ENCODE measurements at places on chromosomes 2 and 18.

GRCh38 chr18:40957533-40958070, 997.4 kb upstream of the PIK3C3 start:
- no peak for DNase-seq

GRCh38 chr2:231926761-231927565, 767 bp upstream of the NPPC start:
- DNase-seq: no peak

- no peak for DNase-seq
Measured at GRCh38 chr18:6878556-6879297, 149.2 kb downstream of the ARHGAP28 start.

- DNase-seq: no peak
Measured at GRCh38 chr2:109591206-109591605, 22.6 kb downstream of the SEPTIN10 start.

DNA sequence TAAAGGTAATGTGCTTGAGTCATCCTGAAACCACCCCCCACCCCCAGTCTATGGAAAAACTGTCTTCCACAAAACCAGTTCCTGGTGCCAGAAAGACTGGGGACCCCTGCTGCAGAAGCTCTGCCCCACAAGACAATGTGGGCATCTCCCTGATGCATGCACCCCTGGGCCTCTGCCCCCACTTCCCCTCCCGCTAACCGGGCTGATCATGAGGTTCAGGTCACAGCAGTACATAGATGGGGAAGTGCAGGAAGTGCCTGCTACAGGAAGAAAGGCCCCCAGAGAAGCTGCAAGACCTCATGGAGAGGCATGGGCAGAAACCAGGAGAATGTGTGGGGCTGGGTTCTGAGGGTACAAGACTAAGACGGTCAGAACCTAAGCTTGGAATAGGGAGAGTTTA, 243.4 kb upstream of the ID2 start:
- DNase-seq: no peak

DNA sequence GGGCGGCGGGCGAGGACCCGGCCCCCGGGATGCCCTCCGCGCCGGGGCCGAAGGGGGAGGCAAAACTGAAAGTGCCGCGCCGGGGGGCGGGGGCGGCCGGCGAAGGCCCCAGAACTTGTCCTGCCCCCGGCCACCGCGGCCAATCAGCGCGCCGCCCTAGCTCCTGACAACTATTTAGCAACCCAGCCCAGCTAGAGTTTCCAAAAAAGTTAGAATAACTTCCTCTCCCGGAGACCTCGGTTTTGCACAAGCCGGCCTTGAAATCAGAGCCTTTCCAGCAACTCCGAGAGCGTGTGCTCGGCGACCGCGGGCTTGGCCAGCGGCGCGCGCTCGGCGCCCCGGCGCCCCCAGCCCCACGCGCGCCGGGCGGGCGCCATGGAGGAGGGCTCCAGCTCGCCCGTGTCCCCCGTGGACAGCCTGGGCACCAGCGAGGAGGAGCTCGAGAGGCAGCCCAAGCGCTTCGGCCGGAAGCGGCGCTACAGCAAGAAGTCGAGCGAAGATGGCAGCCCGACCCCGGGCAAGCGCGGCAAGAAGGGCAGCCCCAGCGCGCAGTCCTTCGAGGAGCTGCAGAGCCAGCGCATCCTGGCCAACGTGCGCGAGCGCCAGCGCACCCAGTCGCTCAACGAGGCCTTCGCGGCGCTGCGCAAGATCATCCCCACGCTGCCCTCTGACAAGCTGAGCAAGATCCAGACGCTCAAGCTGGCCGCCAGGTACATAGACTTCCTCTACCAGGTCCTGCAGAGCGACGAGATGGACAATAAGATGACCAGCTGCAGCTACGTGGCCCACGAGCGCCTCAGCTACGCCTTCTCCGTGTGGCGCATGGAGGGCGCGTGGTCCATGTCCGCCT, at the start of gene TWIST2:
Gene TWIST2, plus strand, starts transcription at position 245 of the 850 bp plus-strand sequence. Its CDS starts 131 bp downstream, at position 376.
- no peak for DNase-seq

DNA sequence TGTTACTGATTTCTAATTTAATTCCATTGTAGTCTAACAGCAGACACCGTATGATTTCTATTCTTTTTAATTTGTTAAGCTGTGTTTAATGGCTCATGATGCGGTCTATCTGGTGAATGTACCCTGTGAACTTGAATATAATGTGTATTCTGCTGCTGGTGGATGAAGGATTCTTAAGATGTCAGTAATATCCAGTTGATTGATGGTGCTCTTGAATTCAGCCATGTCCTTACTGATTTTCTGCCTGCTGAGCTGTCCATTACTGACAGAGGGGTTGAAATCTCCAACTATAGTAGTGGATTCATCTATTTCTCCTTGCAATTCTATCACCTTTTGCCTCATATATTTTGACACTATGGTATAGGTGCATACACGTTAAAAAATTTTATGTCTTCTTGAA, 373.3 kb upstream of the RAB12 start:
- no peak for DNase-seq

- no peak for DNase-seq
Measured at GRCh38 chr2:197453914-197454398, 604 bp downstream of the COQ10B start.

DNA sequence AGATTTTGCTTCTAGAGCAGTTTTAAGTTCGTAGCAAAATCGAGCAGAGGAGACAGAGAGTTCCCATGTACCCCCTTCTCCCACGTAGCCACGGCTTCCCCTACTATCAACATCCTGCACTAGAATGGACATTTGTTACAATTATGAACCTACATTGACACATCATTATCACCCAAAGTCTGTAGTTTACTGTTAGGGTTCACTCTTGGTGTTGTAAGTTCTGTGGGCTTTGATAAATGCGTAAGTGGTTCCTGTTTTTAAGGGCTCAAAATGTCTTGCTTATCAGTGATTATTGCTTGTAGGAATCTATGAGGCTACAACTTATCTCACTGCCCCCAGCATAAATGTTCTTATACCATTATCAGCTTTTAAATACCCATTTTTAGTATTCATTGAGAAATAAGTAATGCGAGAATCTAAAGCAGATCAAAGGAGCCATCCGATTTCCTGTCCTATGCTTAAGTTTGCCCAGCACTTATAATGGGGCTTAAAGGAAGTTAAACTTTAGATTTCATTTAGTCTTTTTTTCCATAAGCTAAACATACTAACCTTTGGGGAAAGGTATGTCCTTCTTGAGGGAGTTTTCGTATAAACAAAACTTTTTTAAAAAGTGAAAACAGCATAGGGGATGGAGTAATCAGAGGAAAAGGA, 118.7 kb downstream of the HAUS1 start:
- DNase-seq: no peak

DNA sequence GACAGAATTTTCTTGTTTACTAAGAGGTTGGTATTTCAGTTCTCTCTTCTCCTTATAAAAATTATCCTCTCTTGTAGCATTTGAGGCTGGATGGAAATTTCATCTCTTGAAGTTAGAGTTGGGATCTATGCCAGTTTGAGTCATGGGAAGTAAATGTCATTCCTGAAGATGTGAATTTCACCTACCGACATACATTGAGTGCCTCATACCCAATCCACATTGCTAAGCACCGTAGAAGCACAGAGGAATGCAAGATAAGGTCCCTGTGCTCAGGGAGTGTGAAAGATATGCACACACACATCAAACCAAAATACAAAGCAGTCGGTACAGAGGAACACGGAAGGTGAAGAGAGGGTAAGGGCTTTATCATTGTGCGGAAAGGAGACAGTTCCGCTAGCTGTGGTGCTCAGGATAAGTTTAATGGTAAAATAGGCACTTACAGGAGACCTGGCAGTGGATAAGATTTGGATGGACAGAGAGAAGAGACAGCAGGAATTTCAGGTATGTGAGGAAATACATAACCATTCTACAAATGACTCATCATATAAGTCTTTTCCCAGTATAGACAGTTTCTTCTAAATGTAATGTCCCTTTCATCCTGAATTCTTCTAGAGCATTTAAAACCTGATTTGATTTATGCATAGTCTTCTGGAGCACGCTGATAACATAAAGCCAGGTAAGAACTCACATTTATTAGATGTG, 205.3 kb upstream of the ST6GAL2 start:
- DNase-seq: no peak

GRCh38 chr2:44623622-44624351, 262.0 kb downstream of the CAMKMT start:
- DNase-seq: no peak

DNA sequence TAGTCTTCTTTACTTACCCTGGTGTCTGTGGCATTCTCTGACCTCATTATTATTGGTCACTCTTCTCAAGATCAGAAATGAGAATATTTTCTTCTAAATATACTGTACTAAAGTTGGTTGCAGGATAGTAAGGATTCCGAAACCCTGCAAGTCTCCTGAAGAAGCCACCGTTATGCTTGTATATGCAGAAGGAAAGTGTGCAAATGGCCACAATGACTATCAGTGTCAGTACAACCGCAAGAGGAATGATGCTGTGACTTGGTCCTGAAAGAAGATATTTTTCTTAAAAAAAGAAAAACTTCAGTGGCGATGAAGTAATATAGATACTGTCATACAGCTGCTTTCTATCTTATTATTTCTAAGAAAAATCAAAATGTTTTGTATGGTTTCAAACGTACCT, 120.7 kb downstream of the PLA2R1 start:
- DNase-seq: no peak

- DNase-seq: no peak
Measured at GRCh38 chr2:229922449-229923386, at the start of gene FBXO36. FBXO36 (plus strand) TSS chr2:229922503; CDS start chr2:229922514, 11 bp downstream.

DNA sequence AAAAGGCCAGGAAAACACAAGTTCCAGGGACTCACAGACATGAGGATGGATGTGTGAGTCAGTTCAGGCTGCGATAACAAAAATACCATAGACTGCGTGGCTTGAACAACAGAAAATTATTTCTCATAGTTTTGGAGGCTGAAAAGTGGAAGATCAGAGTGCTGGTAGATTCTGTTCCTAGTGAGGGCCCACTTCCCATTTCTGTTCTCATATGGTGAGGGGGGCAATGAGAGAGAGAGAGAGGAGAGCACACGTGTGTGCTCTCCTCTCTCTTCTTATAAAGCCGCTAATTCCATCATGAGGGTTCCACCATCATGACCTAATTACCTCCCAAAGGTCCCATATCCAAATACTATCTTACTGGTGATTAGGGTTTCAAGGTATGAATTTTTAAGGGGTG, 23.0 kb downstream of the KLHL14 start:
- no peak for DNase-seq

GRCh38 chr2:21452678-21453077, 328.9 kb downstream of the TDRD15 start:
- no peak for DNase-seq

- no peak for DNase-seq
Measured at GRCh38 chr2:2142345-2142744, 188.7 kb downstream of the MYT1L start.

DNA sequence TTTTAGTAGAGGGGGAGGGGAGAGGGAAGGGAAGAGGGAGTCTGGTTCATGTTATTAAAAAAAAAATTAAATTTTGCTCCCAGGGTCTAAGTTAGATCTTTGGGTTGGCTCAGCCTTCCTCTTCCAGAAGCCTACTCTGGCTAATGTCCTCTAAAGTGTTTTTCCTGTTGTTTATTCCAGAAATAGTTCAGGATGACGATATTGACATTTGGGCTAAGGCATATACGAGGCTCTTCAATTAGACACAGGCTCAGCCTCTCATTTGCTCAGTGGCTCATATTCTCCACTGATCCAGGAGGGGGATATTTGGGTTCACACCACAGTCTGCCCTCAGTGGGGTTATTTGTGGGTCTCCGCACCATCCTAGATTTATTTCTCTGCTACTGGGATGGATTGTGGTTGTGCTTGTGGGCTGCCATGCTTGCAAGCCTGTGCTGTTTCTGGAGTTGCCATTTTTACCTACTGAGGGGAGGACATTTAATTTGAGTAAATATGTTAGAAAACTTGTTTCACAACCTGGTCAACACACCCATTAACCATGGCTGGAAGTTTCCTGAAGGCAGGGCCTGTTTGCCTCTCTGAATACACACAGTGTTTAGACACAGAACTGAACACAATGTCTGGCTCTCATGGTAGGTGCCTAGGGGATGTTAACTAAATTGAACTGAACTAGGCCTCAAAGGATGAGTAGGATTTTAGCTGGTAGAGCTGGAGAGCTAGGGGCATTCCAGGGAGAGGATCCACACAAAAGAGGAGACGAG, 257.5 kb upstream of the EPAS1 start:
- no peak for DNase-seq

GRCh38 chr2:65108780-65109179, 21.1 kb downstream of the RAB1A start:
- DNase-seq: no peak

DNA sequence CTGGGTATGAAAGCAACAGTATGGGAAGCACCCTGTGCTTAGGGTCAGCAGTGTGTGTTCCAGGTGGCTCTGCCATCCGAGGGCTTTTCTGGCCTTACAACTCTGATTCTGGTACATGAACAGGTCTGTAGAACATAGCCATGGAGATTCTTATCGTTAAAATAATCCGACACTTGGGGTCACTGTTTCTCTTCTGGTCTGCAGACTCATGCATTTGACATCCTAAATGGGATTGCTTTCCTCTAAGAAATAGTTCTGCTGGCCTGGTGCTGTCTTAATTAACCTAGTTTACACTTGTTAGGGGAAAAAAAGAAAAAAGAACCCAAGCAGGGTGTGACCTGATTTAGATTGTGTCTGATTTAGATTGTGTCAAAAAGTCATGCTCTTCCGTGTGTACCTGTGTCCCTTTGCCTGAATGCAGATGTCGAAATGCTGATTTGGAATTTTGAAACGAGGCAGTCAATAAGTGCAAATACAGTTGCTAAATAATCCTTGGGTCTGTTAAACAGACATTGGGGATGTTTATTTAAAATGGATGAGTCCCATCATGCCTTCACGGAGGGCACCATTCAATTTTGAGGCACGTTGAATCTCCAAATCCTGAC, 59.6 kb downstream of the TRPM8 start:
- DNase-seq: peak; percentile 31

GRCh38 chr2:100981011-100981410, 21.1 kb upstream of the RPL31 start:
- DNase-seq: no peak

GRCh38 chr18:78165525-78165924, 814.1 kb upstream of the SALL3 start:
- DNase-seq: no peak

GRCh38 chr18:76488190-76488589, 6.9 kb downstream of the ZNF516 start:
- DNase-seq: no peak

DNA sequence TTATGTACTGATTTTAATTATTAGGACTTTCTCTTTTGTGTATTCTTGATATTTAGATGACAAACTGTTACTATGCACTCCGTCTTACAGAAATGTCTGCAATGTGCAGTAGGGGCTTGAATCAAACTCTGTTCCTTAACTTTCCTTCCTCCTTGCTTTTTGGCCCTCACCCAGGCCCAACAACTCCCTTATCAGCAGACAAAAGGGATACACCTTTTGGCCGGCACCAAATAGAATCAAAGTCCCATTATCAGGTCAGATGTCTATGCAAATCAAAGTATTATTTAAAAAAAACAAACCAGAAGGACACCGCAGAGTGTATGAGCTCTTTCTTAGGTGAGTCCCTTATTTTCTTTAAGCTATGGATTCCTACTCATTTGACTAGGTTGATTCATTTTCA, 116.3 kb upstream of the SERPINE2 start:
- DNase-seq: no peak
